Activated CD4-positive, alpha-beta T cell treated with anti-CD3 and anti-CD28 coated beads for 36 hours (primary cell): ENCODE measurements at places on chromosomes 7 and 10. TPM values are rescaled to one million over a fixed set of nuclear protein-coding genes. Genes with fewer than 3 reads are reported as not detected.

The TRUB1 gene
- 15.0 TPM for total RNA-seq

- no peaks in the 10 kb centered on the region for H3K36me3 ChIP-seq
- no peak overlapping the region for H3K4me3 ChIP-seq
- H3K4me1 ChIP-seq: no peaks in the 10 kb centered on the region
- peak; percentile 33 for DNase-seq
- no peak overlapping the region for H3K27ac ChIP-seq
Measured at GRCh38 chr10:79390551-79391229, 43.4 kb downstream of the PPIF start.

GRCh38 chr10:54985732-54986131, 184.7 kb upstream of the PCDH15 start:
- H3K4me3 ChIP-seq: no peak overlapping the region
- no peak for DNase-seq
- H3K27me3 ChIP-seq: no peaks in the 10 kb centered on the region
- H3K4me1 ChIP-seq: no peaks in the 10 kb centered on the region
- no peak overlapping the region for H3K27ac ChIP-seq
- H3K36me3 ChIP-seq: no peaks in the 10 kb centered on the region

The HTR5A gene
- total RNA-seq: not detected

DNA sequence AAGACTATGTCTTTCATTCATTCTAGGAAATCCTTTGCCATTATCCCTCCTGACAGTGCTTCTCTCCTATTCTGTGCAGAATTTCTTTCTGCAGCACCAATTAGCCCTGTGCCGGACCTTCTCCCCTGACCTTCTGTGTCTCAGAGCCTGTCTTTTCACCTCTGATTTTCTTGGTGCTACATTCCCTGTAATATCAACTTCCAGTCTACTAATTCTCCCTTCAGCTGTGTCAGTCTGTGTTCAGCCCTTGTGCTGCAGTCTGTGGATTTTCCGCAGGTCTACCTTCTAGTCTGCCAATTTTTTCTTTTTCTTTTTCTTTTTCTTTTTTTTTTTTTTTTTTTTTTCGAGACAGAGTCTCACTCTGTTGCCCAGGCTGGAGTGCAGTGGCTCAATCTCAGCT, 115.8 kb downstream of the ELFN1 start:
- DNase-seq: no peak
- H3K27me3 ChIP-seq: peaks cover 7% of the 10 kb centered on the region
- H3K27ac ChIP-seq: no peak overlapping the region
- peaks cover 2% of the 10 kb centered on the region for H3K36me3 ChIP-seq
- H3K4me1 ChIP-seq: no peaks in the 10 kb centered on the region

GRCh38 chr10:130360826-130361311, 224.7 kb downstream of the GLRX3 start:
- no peak overlapping the region for H3K27ac ChIP-seq
- no peak for DNase-seq
- H3K4me3 ChIP-seq: no peak overlapping the region
- H3K27me3 ChIP-seq: peaks cover 2% of the 10 kb centered on the region
- H3K36me3 ChIP-seq: no peaks in the 10 kb centered on the region

The NEUROD6 gene
- total RNA-seq: not detected

GRCh38 chr10:132111121-132111731, 45.5 kb downstream of the JAKMIP3 start:
- DNase-seq: no peak
- H3K36me3 ChIP-seq: no peaks in the 10 kb centered on the region
- H3K27me3 ChIP-seq: no peaks in the 10 kb centered on the region
- H3K4me1 ChIP-seq: no peaks in the 10 kb centered on the region
- no peak overlapping the region for H3K4me3 ChIP-seq

DNA sequence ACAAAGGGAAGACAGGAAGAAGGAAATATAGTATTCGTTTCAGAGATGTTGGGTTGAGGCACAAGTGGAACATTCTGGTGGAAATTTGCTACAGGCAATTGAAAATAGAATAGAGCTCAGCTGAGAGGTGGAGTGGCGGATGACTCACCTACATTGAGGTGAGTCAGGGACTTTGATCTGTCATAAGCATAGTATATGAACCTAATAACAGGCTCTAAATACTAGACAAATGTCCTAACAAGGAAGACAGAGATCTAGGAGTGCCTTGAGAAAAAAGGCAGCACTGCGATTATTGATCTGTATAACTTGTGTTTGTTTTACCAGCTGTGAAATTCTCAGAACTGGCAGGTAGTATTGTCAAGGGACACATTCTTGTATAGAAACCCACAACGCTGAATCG, 907 bp upstream of the IFRD1 start:
- H3K27ac ChIP-seq: peak overlapping the region; percentile 98
- H3K4me3 ChIP-seq: peak overlapping the region; percentile 97
- peak; percentile 73 for DNase-seq

The SDK1 gene
- total RNA-seq: 1.9 TPM

GRCh38 chr10:31701546-31701945, 227.1 kb downstream of the ARHGAP12 start:
- no peak for DNase-seq
- H3K36me3 ChIP-seq: peaks cover 2% of the 10 kb centered on the region
- no peak overlapping the region for H3K27ac ChIP-seq

The C10orf120 gene
- not detected for total RNA-seq

GRCh38 chr10:90424730-90425129, 433.1 kb downstream of the HTR7 start:
- H3K27me3 ChIP-seq: no peaks in the 10 kb centered on the region
- no peaks in the 10 kb centered on the region for H3K4me1 ChIP-seq
- H3K27ac ChIP-seq: no peak overlapping the region
- no peak overlapping the region for H3K4me3 ChIP-seq
- H3K36me3 ChIP-seq: no peaks in the 10 kb centered on the region

GRCh38 chr10:126729314-126729870, 58.9 kb upstream of the C10orf90 start:
- no peaks in the 10 kb centered on the region for H3K27me3 ChIP-seq
- no peaks in the 10 kb centered on the region for H3K36me3 ChIP-seq
- H3K27ac ChIP-seq: no peak overlapping the region
- no peak overlapping the region for H3K4me3 ChIP-seq
- DNase-seq: no peak
- H3K4me1 ChIP-seq: no peaks in the 10 kb centered on the region

The SLC18A2 gene
- total RNA-seq: 0.14 TPM

DNA sequence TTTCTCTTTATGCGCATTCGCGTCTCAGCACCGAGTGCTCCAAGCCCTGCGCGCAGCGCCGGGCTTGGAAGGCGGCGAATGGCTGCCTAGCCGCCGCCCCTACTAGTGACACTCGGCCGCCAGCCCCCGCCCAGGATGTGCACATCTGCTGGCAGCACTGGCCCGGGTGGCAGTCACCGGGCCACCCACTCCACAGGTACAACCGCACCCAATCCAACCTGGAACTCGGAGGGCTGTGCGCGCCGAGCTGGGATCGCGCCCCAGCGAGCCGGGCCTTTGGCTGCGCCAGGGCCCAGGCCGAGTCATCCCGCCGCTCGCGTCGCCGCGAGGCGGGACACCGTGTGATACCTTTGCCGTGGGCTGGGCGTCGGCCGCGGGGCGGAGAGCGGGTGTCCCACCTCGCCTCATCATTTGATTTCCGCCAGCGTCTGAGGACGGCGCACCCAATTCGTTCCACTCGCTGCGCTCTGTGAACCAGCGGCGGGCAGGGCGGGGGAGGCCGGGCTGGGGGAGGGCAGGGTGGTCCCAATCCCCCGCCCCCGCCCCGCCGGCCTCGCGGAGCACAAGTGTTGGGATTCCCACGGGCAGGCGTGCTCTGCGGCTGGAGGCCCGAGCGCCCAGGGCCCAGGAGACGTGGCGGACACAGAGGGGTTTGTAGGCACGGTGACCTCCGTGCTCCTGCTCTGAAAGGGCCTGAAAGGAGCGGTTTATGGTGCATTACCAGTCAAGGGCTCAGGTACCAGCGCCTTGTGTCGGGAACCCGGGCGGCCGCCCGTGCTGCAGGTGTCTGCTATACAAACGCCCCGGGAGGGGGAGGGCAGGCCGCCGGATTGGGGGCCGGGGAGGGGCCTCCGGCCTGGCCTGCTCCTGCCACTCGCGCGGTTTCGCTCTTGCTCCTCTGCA, 17.8 kb upstream of the PTF1A start:
- H3K27ac ChIP-seq: no peak overlapping the region
- no peak for DNase-seq
- peaks cover 60% of the 10 kb centered on the region for H3K27me3 ChIP-seq
- no peaks in the 10 kb centered on the region for H3K36me3 ChIP-seq

GRCh38 chr10:110615057-110615747, 28.9 kb upstream of the RBM20 start:
- DNase-seq: no peak
- peaks cover 73% of the 10 kb centered on the region for H3K4me1 ChIP-seq
- H3K36me3 ChIP-seq: no peaks in the 10 kb centered on the region
- H3K27ac ChIP-seq: no peak overlapping the region
- H3K27me3 ChIP-seq: no peaks in the 10 kb centered on the region
- no peak overlapping the region for H3K4me3 ChIP-seq

- no peak for DNase-seq
- peaks cover 5% of the 10 kb centered on the region for H3K27me3 ChIP-seq
- no peaks in the 10 kb centered on the region for H3K36me3 ChIP-seq
- H3K27ac ChIP-seq: no peak overlapping the region
Measured at GRCh38 chr10:98795467-98795866, 348.7 kb upstream of the HPS1 start.

- H3K4me3 ChIP-seq: peak overlapping the region; percentile 73
- DNase-seq: peak; percentile 85
- no peaks in the 10 kb centered on the region for H3K36me3 ChIP-seq
- H3K27me3 ChIP-seq: peaks cover 21% of the 10 kb centered on the region
- peaks cover 30% of the 10 kb centered on the region for H3K4me1 ChIP-seq
- H3K27ac ChIP-seq: peak overlapping the region; percentile 51
Measured at GRCh38 chr7:150974468-150975391, 3.4 kb downstream of the KCNH2 start.

DNA sequence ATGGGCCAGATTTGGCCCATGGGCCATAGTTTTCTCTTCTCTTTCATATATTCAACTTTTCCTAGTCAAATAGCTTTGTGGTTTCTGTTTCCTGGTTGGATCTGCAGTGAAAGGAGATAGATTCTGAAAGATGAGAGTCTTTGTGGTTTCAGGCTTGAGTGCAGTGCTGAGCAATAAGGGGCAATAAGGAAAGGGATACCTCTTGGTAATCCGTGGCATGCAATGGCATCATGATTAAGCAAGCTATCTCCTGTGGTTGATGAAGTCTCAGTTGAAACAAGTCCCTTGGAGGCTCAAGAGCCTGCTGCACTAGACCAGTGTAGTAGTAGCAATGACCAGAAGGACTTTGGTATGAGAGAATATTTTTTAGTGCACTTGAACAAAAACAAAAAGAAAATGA, 187.7 kb upstream of the CNTNAP2 start:
- H3K36me3 ChIP-seq: no peaks in the 10 kb centered on the region
- no peak overlapping the region for H3K27ac ChIP-seq

GRCh38 chr7:85529831-85530230, 343.0 kb upstream of the SEMA3D start:
- no peaks in the 10 kb centered on the region for H3K36me3 ChIP-seq
- H3K27ac ChIP-seq: no peak overlapping the region
- H3K27me3 ChIP-seq: no peaks in the 10 kb centered on the region
- H3K4me3 ChIP-seq: no peak overlapping the region

GRCh38 chr10:110413903-110414547, 83.7 kb upstream of the DUSP5 start:
- no peaks in the 10 kb centered on the region for H3K36me3 ChIP-seq
- no peak for DNase-seq
- H3K27ac ChIP-seq: peak overlapping the region; percentile 91
- no peaks in the 10 kb centered on the region for H3K27me3 ChIP-seq
- H3K4me1 ChIP-seq: peaks cover 71% of the 10 kb centered on the region

GRCh38 chr10:72728462-72728861, 36.5 kb downstream of the MCU start:
- H3K27me3 ChIP-seq: no peaks in the 10 kb centered on the region
- H3K4me1 ChIP-seq: peaks cover 19% of the 10 kb centered on the region

The KCNH2 gene
- total RNA-seq: 0.48 TPM

DNA sequence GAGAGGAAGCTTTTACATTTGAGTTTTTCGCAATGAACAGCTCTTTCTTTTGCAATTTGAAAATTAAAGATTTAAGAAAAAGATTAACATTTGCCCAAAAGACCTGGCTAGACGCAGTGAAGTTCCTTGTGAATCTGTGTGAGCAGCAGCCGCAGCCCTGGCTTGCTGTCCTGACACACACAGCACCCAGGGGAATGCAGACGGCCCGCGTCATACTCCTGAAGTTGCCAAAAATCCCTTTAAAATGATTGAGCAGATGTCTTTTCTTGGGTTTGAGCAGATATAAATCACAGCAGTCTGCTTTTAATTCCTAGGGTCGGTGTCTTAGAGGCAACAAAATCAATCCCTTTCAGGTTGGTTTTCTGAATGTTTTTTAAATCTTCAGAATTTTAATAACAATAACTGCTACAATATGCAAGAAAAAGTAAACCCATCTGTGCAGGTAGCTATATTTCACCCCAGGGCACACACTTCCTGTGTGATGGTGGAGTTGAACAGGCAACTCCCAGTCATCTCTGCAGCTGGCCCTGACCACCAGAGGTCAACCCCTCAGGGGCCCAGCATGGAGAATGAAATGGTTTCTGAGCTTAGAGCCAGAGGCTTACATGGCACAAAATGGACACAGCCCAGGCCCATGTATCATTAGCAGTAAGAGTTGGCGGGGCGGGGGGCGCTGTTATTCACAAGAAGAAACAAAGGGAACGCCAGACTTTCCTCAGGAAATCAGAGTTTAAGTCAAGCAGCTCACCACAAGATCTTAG, 32.2 kb upstream of the TRIL start:
- H3K27ac ChIP-seq: no peak overlapping the region
- no peaks in the 10 kb centered on the region for H3K4me1 ChIP-seq
- peaks cover 9% of the 10 kb centered on the region for H3K27me3 ChIP-seq
- no peak for DNase-seq
- H3K4me3 ChIP-seq: no peak overlapping the region
